Activated T-helper 1 cell treated with anti-CD3 and anti-CD28 coated beads, Interleukin-12 subunit alpha, Interleukin-12 subunit beta, Interleukin-2, Interleukin-4 antibody, amounts not matched to agents 30 ng/mL and 10 ng/mL and 1 ng/mL, durations not matched to agents 14 hours and 24 hours and 36 hours (primary cell): ENCODE measurements at places on chromosomes 11 and 22. TPM values are rescaled to one million over a fixed set of nuclear protein-coding genes. Genes with fewer than 3 reads are reported as not detected.
A peak's percentile ranks its signal among the peaks of the same experiment; 100 is the strongest.

Gene CYP2D6
- 4.1 and 4.6 TPM in 2 replicates for total RNA-seq

Gene UBQLN3
- total RNA-seq: not detected in 2 replicates

- DNase-seq: no peak
These were observed 69.8 kb downstream of the PRR5L start for GRCh38 chr11:36365907-36366306.

- no peak for DNase-seq
These were observed 3.2 kb upstream of the CREBZF start for GRCh38 chr11:85668157-85668556.

Gene MAFF
- 12.3 and 12.5 TPM in 2 replicates for total RNA-seq

Gene HTR3A
- not detected in 2 replicates for total RNA-seq

DNA sequence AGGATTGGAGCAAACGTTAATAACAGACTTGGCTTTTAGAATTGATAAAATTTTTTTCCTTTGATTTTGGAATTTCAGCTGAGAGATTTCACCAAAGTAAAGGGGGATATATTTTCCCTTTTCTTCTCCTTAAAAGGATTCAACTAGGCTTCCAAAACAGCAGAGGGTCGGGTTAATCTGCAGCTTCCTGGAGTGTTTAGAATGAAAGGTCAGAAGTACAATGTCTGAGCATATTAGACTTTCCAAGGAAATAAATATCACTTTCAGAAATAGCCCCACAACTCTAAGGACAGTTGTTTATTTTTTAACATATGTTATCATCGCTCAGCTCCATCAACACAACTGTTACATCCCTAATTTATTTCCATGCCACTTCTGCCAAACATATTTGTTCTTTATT lies 1532.9 kb upstream of the RAG2 start:
- DNase-seq: no peak

DNA sequence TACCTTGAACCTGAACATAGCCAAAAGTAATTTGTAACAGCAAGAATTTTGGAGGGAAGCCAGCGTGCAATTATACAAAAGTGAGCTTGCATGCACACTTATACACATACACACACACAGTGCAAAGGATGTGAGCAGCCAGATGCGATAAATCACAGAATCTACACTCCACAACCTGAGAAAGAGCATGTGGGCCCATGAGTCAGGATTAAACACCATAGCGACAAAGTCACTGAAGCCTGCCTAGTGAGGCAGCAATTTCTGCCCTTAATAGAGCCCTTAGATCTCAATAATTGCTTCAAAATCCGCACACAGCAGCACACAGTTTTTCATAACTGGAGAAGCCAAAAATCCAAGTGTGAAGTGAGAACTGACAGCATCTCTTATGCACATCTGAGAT lies 42.6 kb upstream of the TEAD1 start:
- DNase-seq: no peak

Gene SLC7A4
- not detected in 2 replicates for total RNA-seq

DNA sequence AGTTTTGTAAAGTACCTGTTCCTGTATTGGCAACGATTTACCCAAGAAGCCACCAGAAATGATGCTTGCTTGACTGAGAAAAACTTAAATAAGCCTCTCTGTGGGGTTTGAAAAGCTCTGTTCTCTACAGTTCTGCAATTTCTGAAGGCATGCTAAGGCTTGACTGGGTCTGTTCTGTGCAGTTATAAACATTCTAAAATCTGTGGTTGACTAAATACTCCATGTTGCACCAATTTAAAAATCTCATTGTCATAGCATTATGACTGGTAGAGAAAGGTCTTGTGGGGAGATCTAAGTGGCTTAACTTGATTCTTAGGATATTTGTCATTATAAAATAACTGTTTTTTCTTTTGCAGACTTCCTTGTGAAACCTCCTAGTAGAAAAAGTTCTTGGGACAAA lies 73.7 kb downstream of the MTMR3 start:
- DNase-seq: no peak

DNA sequence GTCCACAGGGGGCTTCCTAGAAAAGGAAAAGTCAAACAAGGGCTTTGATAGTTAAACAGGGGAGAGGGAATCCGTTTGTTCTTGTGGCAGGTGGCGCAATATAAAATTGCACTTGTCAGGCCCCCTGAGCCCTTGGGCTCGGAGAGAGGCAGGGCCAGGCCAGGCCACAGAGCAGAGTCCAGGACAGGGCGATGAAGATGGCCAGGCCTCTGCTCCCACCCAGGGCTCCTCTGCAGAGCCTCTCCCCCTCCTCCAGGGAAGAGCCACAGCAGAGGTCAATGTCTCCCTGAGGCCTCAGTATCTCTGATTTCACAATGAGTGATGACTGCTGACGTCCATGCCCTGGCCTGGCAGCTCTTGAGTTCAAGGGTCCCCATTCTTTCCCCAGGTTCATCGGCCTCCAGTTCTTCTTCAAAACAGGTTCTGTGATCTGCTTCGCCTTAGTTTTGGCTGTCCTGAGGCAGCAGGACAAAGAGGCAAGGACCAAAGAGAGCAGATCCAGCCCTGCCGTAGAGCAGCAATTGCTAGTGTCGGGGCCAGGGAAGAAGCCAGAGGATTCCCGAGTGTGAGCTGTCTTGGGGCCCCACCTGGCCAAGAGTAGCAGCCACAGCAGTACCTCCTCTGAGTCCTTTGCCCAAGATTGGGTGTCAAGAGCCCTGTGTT lies 36.4 kb upstream of the TPBGL start:
- no peak for DNase-seq

Gene DEPDC7
- total RNA-seq: 0.26 and 0.61 TPM in 2 replicates

GRCh38 chr11:2797121-2797711 lies 88.4 kb downstream of the CDKN1C start:
- DNase-seq: no peak

DNA sequence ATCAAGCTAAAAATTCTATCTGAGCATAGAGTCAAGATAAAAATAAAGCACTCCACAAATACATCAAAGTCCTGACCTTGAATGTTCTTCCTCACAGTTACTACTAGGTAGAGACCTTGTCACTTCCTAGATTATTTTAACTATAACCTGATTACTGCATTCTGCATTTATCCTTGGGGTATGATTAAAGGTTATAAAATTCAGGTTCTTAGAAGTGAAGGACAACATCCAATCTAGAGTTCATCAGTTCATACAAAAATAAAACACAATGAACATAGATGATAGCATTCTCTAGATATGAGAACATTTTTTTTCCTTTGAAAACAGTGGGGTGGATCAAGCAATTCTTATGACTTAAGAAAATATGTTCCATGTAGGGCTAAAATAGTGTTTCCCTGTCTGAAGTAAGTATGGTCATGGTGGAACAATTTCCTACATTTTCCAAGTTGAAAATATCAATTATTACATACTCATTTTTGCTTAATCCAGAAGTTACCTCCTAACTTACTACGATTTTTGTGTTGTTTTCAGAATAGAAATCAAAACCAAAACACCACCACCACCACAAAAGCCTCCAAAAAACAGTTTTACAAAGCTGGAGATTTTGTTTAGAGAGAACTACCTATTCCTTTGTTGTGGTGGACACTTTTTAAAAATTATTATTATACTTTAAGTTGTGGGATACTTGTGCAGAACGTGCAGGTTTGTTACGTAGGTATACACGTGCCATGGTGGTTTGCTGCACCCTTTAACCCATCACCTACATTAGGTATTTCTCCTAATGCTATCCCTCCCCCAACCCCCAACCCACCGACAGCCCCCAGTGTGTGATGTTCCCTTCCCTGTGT lies 112.0 kb upstream of the DDI1 start:
- DNase-seq: no peak

DNA sequence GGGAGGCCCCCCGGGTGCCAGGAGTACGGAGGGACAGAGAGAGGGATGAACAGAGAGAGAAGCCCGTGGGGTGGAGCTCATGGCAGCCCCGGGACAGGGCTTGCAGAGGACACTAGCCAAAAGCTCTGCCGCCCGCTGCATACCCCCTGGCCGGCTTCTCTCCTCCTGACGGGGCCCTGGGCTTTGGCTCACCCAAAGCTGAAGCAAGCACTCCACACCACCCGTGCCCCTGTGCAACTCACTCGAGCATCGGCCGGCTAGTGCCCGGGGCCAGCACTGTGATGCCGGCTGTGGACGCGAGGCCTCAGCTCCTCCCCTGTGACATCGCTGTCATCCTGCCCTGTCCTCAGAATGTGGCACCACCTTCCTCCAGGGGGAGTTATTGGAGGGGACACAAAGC lies 429.6 kb downstream of the BRD1 start:
- DNase-seq: no peak

Gene OR51B4
- total RNA-seq: not detected in 2 replicates

DNA sequence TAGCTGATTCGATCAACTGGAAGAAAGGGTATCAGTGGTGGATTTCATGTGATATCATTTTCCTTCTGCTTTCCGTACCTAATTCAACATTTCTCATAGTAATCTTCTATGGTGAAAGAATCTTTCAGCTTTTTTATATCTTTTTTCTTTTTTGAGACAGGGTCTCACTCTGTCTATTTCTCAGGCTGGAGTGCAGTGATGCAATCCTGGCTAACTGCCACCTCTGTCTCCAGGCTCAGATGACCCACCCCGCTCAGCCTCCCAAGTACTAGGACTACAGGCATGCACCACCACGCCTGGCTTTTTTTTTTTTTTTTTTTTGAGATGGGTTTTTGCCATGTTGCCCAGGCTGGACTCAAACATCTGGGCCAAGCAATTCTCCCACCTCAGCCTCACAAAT lies 18.6 kb upstream of the CHORDC1 start:
- DNase-seq: no peak

DNA sequence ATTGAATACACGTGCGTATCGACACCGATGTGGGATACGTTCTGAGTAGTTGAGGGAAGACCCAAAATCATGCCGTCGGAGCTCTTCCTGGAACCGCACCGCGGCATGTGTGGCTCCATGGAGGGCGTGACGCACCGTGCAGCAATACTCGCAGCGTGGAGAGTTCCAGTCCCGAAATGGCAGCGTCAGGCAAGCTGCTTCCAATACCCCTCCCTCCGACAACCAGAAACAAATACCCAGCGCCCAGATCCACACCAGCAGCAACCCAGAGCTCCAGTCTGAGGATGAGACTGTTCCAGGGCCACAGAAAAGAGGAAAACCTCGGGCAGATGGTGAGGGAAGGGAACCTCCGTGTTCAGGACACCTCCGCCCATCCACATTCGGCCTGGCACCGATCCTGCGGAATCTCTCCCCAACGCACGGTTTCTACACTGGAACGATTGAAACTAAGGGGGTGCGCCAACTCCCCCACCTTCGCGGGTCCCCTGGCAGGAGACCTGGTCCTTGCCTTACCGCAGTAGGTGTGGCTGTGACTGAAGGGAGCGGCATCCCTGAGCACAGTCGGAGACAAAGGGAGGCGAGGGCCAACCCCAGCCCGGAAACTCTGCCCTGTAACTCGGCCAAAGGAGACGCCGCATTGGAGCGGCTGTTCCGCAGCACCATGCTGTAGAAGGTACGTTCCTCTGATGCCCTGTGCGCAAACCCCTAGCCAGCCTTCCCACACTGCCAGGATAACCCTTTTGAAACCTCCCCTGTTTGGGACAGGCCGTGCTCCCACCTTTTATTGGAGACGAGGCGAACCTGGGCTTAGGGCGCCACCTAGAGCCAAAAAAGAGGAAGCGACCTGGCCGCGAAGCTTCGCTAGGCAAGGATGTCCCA lies 28.2 kb downstream of the DBX1 start:
- DNase-seq: peak; percentile 20

Gene PGR
- total RNA-seq: not detected in 2 replicates

Gene DRD2
- total RNA-seq: not detected in 2 replicates

DNA sequence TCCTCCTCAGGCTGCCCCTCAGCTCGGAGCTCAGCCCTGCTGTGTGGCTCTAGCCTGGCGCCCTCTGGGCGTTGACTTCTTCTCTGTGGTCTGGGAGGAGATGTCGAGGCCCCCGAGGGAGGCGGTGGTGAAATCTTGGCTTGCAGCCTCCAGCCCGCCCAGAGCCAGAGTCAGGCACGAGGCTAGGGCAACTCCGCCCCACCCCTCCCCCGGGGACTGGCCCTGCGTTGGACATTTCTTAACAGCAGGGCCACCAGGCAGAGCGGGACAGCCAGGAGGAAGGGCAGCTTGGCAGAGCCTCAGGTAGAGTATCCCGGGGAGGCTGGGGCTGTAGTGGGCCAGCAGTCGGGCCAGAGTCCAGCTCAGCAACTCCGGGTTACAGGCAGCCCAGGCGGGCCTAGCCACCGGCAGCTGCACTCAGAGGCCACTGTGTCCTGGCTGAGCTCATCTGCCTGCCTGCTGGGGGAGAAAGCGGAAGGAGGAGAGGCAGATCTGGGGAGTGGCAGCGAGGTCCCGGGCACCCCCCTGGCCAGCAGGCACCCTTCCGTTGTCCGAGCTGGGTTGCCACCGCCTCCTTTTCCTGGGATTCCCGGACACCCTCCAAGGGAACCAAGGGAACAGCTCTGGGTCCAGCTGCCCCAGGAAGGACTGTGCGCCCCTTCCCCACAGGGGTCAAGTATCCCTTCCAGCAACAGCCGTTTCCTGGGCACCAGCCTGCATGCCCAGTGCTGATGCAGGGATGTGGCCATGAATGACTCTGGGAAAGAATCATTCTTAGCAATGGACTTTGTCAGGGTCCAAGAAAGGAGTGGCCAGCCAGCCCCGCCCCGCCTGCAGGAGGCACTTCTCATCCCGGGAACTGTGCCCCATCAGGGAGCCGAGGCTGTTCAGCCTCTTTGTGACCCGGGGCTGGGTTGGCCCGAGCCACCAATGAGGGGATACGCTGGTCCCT lies at the start of gene ALDH3B1:
TSS of gene ALDH3B1 (plus strand) at position 238 of the 952 bp plus-strand sequence. CDS start 4,971 bp downstream, outside the sequence.
- DNase-seq: no peak

GRCh38 chr11:6129635-6130034 lies 22.2 kb downstream of the OR56B4 start:
- DNase-seq: no peak

Gene MLC1
- total RNA-seq: not detected in 2 replicates

Gene TTC17
- total RNA-seq: 74.4 and 74.7 TPM in 2 replicates

DNA sequence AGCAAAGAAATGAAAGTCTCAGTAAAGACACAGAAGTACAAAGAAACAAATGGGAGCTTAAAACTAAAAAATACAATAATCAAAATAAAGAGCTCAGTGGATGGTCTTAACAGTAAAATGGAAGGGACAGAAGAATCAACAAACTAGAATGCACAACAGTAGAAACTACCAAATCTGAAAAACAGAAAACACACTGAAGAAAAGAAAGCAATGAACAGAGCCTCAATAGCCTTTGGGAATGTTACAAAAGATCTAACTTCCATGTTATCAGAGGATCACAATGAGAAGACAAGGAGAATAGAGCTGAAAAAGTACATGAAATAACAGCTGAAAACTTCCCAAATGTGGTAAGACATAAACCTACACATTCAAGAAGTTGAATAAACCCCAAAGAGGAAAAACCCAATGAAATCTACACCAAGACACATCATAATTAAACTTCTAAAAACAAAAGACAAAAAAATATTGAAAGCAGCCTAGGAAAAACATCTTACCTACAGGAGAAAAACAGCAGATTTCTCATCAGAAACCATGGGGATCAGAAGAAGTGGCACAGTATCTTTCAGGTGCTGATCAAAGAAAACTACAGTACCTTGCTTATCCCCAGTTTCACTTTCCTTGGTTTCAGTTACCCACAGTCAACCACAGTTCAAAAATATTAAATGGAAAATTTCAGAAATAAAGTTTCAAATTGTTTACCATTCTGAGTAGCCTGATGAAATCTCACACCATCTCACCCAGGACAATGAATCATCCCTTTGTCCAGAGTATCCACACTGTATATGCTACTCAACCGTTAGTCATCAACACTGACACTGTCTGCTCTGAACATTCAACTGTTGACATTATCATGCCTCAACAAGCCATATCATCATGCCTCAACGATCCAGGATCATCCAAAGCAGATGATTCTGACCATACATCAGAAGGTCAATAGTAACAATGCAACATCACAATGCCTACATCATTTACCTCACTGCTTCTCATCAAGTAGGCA lies 22.2 kb downstream of the RRAS2 start:
- DNase-seq: no peak

Gene DMC1
- total RNA-seq: 11.2 and 11.7 TPM in 2 replicates
